ENCODE measurements at places on chromosomes 5 and 9. TPM values are rescaled to one million over a fixed set of nuclear protein-coding genes. Genes with fewer than 3 reads are reported as not detected.

The CDKN2B gene
- 0.59 TPM for polyA plus RNA-seq

The ANKRD31 gene
- polyA plus RNA-seq: 0.44 TPM

The KCNT1 gene
- polyA plus RNA-seq: 8.6 TPM

The BTNL8 gene
- 0.21 TPM for polyA plus RNA-seq

The MBLAC2 gene
- not detected for polyA plus RNA-seq

The MCIDAS gene
- polyA plus RNA-seq: not detected

The PDE6A gene
- 0.07 TPM for polyA plus RNA-seq

The OSMR gene
- polyA plus RNA-seq: 11.1 TPM

- DNase-seq: no peak
Observed at GRCh38 chr5:156879665-156880285, 29.7 kb downstream of the PPP1R2B start.

DNA sequence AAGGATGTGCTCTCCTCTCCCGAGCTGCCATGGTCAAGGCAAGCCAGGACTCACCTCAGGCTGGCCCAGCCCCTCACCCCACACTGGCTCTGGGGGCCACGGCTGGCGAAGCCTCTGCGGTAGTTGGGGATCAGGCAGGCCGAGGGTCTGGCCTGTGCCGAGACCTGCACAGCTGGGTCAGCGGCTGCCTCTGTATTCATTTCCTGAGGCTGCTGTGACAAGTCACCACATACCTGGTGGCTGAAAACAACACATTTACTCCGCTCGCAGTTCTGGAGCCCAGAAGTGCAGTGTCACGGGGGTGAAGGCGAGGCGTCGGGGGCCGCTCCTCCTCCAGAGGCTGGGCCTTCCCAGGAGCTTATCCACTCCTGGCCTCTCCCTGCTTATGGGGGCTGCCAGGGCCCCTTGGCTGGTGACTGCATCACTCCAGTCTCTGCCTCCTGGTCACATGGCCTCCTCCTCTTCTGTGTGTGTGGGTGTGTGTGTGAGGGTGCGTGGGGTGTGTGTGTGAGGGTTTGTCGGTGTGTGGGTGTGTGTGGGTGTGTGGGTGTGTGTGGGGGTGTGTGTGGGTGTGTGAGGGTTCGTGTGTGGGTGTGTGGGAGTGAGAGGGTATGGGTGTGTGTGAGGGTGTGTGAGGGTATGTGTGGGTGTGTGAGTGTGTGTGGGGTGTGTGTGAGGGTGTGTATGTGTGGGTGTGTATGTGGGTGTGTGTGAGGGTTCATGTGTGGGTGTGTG, 3.2 kb upstream of the SCGB3A1 start:
- no peak for DNase-seq

DNA sequence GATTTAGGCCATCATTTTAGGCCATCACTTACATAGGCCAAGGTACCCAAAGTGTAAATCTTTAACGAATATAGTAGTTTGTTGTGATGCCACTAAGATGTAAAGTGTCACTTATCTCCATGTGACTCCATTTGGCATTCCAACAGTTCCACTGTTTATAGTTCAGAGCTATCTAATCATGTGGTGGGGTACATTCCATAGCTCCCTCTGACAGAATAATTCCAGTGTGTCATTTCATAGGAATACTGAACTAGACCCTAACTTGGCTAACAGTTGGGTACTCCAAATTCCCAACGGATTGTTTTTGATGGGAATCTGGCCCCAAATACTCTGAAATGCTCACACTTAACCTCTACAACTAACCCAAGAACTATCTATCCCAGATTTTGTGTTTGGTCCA, 76.7 kb upstream of the FST start:
- DNase-seq: no peak

GRCh38 chr5:180093651-180094382, 22.3 kb upstream of the RNF130 start:
- peak; percentile 18 for DNase-seq

- no peak for DNase-seq
Observed at GRCh38 chr5:176541338-176542134, 4.3 kb upstream of the RNF44 start.

DNA sequence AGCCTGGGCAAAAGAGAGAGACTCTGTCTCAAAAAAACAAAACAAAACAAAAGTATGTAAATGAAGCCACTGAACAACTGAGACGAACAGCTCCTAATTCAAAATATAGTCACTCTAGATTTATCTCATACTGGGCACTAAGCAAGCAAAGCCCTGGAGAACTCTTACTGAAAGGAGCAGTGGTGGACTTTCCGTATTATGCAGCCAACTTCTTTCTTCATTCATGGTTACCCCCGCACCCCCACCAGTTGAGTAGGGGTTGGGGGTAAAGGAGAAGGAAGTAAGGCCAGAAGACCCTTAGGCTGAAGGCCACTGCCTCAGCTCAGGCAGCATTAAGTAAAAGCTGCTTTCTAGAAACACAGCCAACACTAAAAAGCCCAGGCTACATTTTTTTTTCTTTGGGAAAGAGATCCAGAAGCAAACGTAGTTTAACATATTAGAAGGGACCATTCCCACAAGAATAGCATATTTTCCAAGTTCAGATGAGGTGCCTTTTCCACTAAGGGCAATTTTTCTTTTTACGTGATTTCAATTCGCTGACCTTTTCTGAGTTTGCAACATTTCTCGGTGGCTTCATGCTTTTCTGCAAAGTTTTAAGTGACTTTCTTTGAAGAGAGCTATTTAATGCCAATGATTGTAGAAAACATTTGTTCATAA, 55.3 kb downstream of the MAPKAP1 start:
- DNase-seq: peak; percentile 56

DNA sequence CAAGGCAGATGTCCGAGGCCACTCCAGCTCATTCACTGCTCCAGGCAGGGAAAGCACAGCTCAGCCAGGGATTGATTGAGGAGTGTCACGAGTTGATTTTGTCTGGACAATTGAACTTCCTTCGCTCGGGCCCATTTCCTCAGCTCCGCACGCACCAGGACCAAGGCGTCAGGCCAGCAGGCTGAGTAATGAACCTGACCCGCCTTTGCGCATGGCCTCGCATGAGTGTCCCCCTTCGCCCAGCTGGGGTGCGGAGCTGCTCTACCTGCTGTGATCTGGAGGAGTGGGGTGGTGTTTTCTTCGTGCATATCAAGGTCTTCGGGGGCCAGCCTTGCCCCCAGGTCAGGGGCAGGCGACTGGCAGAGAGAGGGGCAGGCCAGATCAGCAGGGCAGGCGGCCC, 44.0 kb downstream of the VAV2 start:
- no peak for DNase-seq

DNA sequence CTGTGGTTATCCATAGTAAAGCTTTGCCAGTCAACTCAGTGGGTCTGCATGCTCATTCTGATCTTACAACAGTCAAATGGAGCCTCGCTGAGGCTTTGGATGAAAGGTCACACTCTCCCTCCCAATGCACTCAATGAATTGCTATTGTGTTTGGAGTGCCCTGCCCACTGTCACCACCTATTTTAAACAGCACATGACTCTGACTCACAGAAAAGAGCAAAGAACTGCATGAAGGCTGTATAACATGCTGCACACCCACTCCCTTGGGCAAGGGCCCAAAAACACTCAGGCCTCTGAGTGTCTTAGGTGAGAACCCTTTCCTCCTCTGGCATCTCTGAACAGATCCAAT, 118.7 kb upstream of the CCDC112 start:
- no peak for DNase-seq

GRCh38 chr5:133377736-133378135, 234.6 kb downstream of the FSTL4 start:
- no peak for DNase-seq

- DNase-seq: no peak
Observed at GRCh38 chr5:53265043-53265442, 155.5 kb upstream of the MOCS2 start.

- DNase-seq: no peak
Observed at GRCh38 chr9:76709020-76709419, 55.2 kb upstream of the PCA3 start.

- no peak for DNase-seq
Observed at GRCh38 chr5:167244583-167244982, 1046.9 kb upstream of the WWC1 start.

- no peak for DNase-seq
Observed at GRCh38 chr9:127075624-127076372, 46.6 kb downstream of the ANGPTL2 start.

DNA sequence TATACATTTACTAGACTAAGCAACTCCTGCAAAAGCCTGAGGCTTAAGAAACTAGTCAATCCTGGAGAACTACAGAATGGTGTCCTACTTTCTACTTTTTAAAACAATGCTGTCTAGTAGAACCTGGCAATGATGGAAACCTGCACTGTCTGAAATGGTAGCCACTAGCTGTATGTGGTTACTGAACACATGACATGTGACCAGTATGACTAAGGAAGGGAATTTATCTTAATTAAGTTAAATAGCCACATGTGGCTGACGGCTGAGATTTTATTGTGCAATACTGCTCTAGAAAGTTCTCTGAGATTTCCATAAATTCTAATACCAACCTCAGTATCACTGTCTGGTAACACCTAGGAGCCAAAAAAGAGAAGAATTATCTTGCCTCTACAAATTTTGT, 44.9 kb upstream of the RAPGEF6 start:
- no peak for DNase-seq

DNA sequence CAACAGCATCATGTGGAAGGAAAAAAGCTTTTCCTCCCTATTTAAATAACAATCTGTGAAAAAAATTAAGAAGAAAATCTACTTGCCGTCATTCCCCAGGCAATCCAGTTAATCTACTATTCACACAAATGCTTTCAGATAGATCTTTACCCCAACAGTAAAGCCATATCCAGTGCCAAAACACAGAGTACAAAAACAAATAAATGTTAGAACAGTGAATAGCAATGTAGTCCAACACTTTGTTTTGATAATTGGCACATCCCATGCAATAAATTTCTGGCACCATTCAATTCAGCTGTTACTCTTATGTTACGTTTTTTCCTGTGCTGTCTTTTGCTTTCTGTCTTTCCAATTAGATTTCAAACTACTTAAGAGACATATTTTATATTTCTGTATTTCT, 2245.5 kb upstream of the WWC1 start:
- DNase-seq: peak; percentile 13

GRCh38 chr5:143782588-143783386, 29.2 kb upstream of the HMHB1 start:
- no peak for DNase-seq

- no peak for DNase-seq
Observed at GRCh38 chr5:180606215-180606785, 15.0 kb upstream of the SCGB3A1 start.

GRCh38 chr5:43230707-43231106, 38.7 kb downstream of the NIM1K start:
- DNase-seq: no peak

DNA sequence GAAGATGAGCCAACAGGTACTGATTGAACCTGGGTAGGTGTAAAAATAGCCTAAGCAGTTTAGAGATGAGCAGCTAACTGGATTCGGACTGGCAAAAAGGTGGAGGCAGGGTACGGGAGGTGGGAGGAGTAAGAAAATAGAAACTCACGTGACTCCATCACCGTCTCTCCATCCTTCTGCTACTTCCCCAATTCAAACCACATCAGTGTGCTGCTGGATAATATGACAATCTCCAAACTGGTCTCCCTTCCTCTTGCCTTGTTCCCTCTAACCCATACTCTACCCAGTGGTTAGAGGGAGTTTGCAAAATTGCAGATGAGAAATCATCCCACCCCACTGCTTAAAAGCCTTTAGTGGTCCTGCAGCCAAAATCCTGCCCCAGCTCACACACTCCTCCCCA, 42.7 kb downstream of the RIGI start:
- DNase-seq: no peak

GRCh38 chr5:149046196-149046829, 16.5 kb downstream of the SH3TC2 start:
- DNase-seq: no peak

- DNase-seq: no peak
Observed at GRCh38 chr5:64954518-64954917, 185.8 kb downstream of the CWC27 start.

GRCh38 chr5:134263801-134264200, 37.9 kb upstream of the PPP2CA start:
- no peak for DNase-seq

DNA sequence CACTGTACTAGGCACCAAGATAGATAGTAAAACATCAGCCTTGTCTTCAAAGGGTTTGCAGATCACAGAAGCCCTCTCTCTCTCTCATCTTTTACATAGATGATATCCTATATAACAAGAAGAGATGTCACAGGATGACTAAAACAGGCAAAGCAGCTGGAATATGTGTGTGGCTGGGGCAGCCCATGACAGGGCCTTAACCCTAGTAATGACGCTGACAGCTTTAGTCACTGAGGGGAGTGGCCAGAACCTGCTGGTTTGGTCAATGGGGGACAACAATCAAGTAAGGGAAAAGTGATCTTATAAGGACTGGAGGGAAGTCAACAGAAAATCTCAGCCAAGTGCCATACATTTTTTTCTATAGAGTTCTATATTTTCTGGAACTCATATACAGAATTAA, 41.9 kb upstream of the RIC1 start:
- no peak for DNase-seq

DNA sequence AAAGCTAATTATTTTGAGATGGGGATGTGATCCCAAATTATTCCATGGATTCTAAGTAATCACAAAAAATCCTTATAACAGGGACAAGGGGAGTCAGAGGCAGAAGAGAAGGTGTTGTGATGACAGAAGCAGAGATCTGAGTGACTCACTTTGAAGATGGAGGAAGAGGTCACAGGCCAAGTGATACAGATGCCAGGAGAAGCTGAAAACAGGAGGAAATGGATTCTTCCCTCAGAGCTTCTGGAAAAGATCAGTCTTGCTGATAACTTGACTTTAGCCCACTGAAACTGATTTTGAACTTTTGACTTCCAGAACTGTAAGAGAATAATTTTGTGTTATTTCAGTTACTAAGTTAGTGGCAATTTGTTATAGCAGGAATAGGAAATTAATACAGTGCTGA, 105.3 kb downstream of the GCNT1 start:
- no peak for DNase-seq

DNA sequence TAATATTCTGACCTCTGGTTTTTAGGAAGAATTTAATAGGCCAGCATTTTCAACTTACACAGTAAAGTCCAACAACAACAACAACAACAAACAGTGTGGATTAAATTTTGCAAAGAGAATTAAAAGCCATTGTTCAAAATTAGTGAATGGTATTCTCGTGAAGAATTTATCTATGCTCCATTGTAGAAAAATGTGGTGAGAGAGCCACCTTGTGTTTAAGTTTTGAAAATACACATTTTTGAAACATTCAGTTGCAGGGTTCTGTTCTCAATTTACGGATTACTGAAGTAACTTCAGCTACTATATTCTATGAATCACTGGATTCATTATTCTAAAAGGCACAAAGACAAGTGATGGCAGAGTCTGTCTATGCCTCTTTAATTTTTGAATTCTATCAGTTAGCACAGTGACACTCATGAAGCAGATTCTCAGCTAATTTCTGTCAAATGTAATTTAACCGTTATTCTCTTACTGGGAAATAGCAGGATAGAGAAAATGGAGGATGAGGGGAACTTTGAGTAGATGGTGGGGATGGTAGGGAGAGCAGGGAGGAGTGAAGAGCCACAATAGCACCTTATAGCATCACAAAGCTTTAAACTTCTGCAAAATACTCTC, 11.0 kb downstream of the CCDC152 start:
- DNase-seq: peak; percentile 29

DNA sequence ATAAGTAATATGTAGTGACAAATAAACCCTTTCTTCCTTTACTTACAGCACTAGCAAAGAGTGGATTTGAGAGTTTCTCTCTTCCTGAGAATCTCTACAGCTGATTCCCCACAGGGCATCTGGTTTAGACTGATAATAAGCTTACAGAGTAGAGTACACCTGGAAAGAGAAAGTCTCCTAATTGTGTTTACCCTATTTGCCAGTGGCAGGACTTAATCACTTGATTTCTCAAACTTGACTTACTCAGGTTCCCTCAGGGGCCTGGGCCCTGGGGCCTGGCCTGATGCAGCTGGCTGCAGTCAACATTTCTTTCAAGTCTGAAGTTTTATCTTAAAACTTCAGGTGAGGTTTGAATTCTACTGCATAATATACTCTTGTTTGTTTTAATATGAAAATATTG, 38.0 kb upstream of the UBTD2 start:
- DNase-seq: no peak

All from muscle of arm (tissue), 14 donors.